Suprapubic skin (tissue), 4 donors: ENCODE measurements at places on chromosomes 11 and 22. TPM values are rescaled to one million over a fixed set of nuclear protein-coding genes. Genes with fewer than 3 reads are reported as not detected.
A peak's percentile ranks its signal among the peaks of the same experiment; 100 is the strongest.

DNA sequence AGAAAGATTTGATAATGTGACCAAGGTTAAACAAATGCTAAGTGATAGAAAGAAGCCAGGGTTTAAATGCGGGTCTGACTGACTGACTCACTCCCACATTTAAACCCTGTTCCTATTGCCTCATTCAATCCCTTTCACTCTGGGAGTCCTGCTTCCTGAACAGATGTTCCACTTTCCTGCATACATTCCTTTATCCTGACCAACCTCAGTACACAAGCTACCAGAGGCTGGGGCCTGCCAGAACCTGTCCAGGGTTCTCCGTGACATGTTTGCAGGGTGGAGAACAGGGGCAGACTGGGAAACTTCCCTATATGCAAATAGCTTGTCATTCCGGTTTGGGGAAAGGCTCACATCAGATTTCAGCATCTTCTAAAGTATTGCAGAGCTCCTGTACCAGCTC lies 3.0 kb upstream of the ANKK1 start:
- no peak for DNase-seq

- DNase-seq, result peak; percentile 93
These were observed 8.4 kb upstream of the SLC22A8 start for GRCh38 chr11:63023841-63024648.

DNA sequence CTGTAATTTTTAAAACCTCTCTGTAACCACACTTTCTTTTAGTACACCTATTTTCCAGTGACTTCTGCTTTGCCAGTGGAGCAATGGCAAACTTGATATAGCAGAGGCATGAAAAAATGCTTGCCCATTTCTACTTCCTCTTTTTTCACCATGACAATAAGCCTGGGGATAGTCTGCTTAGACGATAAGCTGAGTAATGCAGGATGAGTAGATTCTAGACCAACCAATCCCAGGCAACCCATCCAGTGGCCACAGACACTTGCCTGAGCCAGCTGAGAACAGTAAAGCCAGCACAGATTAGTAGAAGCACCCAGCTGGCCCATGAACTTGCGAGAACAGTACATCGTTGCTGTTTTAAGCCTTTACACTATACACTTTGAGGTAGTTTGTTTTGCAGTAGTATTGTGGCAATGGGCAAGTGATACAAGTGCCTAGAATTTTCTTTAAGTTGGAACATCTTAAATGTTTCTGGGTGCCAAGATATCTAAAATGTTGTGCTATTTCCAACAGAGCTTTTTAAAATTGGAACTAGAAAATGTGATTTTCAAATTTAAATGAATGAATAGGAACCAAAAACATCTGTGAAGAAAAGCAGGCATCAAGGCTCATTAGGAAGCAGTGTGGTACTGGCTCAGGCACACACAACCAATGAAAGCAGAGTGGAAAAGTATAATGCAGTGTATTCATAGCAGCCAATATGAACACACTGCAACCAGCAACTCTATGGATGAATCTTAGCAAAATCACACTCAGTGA lies 37.7 kb downstream of the DDI1 start:
- DNase-seq, result no peak

- peak; percentile 88 for DNase-seq
These were observed 4.5 kb upstream of the TIMP3 start for GRCh38 chr22:32796865-32797573.

- no peak for DNase-seq
These were observed 1.6 kb upstream of the TMEM109 start for GRCh38 chr11:60912223-60912850.

DNA sequence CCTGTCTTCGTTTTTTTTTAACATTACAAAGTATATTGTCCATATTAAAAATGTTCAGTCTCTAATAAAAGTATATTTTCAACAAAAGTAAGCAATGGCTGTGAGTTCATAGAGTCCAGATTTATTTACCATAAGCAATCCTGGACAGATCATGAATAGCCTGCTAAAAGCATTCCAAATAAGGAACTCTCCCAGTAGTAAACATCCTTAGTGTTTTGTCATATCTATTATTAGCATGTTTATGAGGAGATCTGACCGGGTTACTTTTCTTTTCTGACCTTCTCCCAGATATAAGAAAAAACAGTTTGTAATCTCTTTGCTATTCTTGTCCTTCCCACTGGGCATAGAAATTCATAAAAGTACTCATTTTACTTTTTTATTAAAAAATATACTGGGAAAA lies 403.9 kb upstream of the ANO3 start:
- DNase-seq, result no peak

DNA sequence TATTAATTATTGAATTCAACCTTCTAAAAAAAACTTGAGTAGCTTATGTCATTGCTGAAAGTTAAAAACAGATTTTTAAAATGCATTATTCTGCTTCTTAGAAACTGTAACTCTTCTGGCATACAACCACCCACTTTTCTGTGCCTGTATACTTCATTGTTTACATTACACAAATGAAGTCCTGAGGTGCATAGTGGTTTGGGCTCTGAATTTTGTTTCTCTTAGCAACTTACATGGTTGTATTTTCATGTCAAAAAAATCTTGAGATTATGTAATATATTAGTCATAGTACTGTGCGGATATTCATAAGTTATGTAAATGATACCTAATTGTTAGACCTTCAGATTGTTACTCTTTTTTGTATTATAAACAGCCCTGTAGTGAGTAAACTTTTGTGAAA lies 12.2 kb downstream of the SC5D start:
- DNase-seq, result no peak

DNA sequence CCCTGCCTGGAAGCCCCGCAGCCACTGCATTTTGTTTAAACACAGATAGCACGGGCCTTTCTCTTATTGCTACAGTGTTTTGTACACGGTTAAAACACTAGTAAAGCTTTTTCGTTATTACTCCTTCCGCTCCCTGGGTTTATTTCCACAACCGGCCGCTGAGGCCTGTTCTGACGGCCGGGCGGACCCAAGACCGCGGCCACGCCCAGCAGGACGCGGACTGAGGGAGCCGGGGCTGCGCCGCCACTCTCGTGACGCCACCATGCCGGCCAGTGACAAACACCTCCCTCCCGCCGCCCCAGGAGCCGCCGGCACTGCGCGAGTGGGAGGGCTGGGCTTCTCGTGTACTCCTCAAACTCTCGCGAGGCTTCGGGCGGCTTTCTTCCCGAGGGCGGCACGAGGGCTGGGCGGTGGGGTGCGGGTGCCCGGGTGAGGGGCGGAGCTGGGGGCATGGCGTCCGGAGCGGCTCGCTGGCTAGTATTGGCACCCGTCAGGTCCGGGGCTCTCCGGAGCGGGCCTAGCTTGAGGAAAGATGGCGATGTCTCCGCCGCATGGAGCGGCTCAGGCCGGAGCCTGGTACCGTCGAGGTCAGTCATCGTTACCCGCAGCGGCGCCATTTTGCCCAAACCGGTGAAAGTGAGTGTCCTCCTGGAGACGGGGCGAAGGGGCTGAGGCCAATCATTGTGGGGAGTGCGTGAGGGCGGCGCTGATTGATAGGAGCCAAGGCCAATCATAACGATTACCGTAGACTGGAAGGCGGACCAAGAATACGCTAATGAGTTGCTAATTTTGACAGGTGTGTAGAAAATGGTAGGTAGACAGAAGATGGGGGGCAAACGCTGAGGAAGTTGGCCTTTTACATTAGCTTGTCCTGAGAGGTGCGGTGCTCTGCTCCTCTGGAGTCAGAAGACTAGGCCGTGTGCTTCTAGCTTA lies at the start of gene SMDT1:
TSS of gene SMDT1 (plus strand) at position 382 of the 933 bp plus-strand sequence. CDS start at position 451, 69 bp downstream.
- peak; percentile 100 for DNase-seq

DNA sequence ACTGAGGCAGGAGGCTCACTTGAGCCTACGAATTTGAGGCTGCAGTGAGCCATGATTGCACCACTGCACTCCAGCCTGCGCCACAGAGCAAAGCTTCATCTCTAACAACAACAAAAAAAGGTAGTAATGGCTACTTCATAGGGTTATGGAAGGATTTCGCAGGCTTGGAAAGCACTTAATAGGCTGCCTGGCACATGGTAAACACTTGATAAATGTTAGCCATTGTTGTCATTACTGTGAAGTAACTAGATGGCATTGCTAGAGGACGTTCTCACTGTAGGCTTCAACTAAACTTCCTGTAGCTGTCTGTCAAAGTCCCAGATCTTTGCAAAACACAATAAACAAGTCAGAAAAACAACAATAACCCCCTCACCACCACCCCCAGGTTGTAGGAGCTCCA lies 357.2 kb upstream of the NARS2 start:
- DNase-seq, result no peak

- DNase-seq, result peak; percentile 68
These were observed 48.1 kb upstream of the FGF3 start for GRCh38 chr11:69867076-69868005.

DNA sequence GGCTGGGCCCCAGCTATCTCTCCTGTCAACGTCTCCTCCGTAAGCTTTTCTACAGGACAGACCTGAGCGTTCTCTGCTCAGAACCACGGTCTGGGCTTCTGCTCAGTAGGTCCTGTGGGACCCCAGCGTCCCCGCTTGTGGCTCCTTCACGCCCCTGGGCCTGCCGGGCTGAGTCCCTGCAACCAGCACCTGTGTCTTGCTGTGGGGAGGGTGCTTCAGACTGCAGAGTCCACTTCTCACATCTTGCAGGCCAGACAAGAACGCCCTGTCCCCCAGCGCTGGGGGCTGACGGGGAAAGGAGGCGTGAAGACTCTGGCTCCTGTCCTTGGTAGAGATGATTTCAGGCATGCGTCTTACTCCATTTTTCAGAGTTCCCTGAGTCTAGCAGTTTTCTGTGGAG lies 1480.8 kb downstream of the BRD1 start:
- DNase-seq, result no peak

GRCh38 chr11:130160498-130161155 lies 1.0 kb downstream of the ST14 start:
- no peak for DNase-seq

- no peak for DNase-seq
These were observed 68.7 kb downstream of the PRR5L start for GRCh38 chr11:36364551-36365325.

DNA sequence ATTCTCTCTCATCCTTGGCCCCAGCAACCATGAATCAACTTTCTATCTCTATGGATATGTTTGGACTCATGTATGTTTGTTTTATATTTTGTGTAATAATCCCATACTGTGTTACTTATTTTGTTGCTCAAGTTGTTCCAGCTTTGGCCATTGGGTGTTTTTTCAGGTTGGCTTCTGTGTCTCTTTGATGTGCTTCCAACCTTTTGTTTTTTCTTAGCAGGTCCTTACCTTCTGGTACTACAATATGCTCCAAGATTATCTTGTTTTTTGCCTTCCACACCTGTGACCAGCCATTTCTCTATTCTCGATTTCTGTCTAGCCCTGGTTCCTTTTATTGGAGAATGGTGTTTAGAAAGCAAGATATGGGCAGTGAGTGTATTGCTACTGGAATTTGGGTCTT lies 14.2 kb downstream of the GVQW3 start:
- no peak for DNase-seq

DNA sequence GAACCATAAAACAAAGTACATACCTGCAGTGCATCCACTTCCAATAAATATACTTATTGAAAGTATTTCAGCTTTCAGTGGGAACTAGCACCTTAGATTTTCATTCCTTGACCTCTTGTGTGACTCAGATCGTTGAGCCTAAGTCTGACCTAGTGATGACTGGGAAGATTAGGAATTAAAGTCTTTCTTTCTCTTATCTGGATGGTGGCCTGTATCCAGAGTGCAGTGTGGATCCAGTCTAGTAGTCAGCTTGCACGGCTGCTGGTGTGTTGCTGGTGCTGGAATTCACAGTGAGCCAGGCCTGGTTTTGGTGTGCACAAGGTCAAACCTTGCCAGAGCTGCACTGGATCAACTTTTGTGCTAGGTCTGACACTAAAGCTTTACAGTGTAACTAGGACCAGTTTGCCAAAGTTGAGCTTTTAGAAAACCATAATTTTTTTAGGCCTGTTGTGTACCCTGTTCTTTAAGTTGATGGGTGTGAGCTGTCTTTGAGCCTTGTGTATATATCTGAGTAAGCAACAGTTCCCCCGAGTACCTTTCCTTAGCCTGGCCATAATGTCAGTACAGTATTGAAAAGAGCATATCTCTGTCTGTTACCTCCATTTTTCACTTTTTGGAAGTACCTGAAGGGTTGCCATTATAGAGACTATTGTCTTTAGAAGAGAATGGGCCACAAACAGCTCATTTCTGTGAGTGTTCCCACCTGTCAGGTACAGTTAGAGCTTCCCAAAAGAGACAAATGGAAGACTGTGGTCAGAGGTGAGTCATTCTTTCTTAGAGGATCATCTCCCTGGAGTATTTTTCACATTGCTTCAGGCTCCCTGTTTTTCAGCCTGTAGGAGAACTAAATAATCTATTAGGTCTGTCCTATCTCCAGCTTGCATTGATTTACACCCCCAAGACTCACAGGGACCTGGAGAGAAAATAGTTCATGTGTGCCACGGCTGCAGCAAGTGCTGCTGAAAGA lies 89.8 kb downstream of the ALX4 start:
- DNase-seq, result no peak

- no peak for DNase-seq
These were observed 382.1 kb upstream of the B3GAT1 start for GRCh38 chr11:134794192-134794591.

GRCh38 chr22:32079130-32080089 lies 36.3 kb downstream of the SLC5A1 start:
- no peak for DNase-seq

- peak; percentile 95 for DNase-seq
These were observed 2.5 kb upstream of the BEST1 start for GRCh38 chr11:61947486-61948210.

GRCh38 chr11:20592741-20593140 lies 6.7 kb upstream of the SLC6A5 start:
- no peak for DNase-seq

Gene HBG1
- not detected for total RNA-seq

Gene MRPL16
- total RNA-seq, result 27.8 TPM

Gene POLD3
- 16.3 TPM for total RNA-seq

Gene INS
- not detected for total RNA-seq

Gene PLCB3
- 46.9 TPM for total RNA-seq
